IMR-90 (cell line): ENCODE measurements at places on chromosomes 4 and X.

GRCh38 chr4:140300271-140300970 is 73.0 kb upstream of the SCOC start:
- peak; percentile 87 for DNase-seq

DNA sequence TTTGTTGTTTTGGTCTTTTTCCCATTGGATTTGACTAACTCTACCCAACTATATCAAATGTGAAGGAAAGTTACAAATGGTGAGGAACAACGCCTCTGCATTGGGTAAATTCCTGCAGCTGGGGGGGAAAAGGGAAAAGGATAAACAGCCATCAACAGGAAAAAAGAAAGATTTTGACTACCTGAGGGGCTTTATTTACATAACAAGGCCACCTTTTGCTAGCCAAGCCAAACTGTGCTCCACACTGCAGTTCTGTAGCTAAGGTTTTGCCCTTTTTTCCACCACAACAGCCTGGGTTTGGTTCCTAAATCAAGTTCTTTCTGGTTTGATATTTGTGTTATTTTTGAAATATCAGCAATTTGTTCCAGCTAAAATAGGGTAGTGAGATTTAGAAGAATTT is 40.8 kb downstream of the RHOXF2B start:
- no peak for DNase-seq

GRCh38 chr4:172945611-172946010 is 223.0 kb upstream of the GALNT7 start:
- DNase-seq = no peak

GRCh38 chrX:101385026-101385684 is 836 bp downstream of the BTK start:
- no peak for DNase-seq

GRCh38 chr4:140849526-140849925 is 93.3 kb upstream of the TBC1D9 start:
- no peak for DNase-seq

DNA sequence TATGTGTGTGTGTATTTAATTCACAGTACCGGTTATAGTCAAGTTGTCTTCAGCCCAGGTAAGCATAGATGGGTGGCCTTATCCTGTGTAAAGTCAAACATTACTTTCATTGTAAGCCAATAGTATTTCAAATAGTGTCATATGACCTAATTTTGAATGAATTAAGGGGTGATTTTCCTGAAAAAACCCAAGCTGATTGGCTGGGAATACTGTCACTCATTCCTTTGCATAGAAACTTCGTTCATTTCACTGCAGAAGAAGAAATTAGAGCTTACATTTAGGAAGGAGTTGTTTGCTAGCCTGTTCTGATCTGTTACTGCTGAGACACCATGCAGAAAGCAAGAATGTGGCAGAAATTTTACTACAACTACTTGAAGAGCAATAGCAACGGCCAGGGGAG is 45.4 kb downstream of the SMARCAD1 start:
- peak; percentile 7 for DNase-seq

- peak; percentile 77 for DNase-seq
These were observed 34.5 kb downstream of the STBD1 start for GRCh38 chr4:76341063-76341462.

DNA sequence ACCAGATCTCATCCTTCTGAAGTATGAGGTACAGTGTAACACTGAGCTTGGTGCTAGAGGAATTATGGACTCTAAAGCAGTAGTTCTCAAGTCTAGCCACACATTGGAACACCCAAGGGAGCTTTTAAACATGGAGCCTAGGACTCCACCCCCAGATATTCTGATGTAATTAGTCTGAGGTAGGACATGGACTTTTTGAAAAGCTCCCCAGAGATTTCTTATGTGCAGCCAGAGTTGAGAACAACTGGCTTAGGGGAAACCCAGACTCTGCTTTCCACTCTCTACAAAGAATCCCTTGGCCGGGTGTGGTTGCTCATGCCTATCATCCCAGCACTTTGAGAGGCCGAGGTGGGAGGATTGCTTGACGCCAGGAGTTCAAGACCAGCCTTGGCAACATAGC is 11.6 kb upstream of the GDPD2 start:
- no peak for DNase-seq

- no peak for DNase-seq
These were observed 1698.6 kb upstream of the IGFBP7 start for GRCh38 chr4:58808817-58809216.

DNA sequence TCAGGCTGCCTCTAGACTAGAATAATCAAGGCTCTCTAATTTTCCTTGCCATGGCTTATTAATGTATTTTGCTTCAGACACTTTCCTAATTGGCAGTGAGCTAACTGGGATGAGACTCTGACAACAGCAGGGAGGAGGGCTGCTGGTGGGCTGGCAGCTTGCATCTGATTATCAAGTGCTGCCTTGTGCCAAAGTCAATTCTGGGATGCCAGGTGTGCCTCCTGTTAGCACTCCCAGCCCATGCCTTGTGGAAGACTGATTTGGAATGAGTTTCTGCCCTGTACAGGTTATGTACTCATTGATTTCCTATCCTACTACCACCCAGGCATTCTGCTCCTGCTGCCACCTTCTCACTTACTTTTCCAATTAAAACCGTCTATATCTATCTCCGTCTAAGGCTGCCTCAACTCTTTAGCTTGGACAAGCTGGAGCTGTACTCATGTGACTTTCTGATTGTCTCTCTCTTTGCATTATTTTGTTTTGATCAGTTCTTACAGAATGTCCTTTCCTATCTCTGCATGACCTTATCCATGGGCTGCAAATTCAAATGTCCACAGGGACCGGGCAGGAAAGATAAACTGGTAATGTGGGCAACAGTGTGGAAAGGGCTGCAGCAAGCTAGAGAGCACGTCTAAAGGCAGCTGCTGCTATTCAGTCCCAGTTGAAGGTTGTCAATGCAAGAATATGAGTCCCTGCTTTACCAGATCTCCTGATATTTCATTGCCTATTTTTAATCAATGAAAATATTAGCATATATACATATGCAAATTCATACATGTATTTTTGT is 112.6 kb downstream of the GABRA2 start:
- DNase-seq = no peak

DNA sequence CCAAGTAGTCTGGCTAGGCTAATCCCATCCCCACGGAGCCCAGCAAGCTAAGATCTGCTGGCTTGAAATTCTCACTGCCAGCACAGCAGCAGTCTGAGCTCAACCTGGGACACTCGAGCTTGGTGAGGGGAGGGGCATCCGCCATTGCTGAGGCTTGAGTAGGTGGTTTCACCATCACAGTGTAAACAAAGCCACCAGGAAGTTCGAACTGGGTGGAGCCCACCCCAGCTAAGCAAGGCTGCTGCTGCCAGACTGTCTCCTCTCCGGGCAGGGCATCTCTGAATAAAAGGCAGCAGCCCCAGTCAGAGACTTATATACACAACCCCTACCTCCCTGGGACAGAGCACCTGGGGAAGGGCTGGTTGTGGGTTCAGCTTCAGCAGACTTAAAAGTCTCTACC is 639.6 kb downstream of the IQCM start:
- DNase-seq = no peak

DNA sequence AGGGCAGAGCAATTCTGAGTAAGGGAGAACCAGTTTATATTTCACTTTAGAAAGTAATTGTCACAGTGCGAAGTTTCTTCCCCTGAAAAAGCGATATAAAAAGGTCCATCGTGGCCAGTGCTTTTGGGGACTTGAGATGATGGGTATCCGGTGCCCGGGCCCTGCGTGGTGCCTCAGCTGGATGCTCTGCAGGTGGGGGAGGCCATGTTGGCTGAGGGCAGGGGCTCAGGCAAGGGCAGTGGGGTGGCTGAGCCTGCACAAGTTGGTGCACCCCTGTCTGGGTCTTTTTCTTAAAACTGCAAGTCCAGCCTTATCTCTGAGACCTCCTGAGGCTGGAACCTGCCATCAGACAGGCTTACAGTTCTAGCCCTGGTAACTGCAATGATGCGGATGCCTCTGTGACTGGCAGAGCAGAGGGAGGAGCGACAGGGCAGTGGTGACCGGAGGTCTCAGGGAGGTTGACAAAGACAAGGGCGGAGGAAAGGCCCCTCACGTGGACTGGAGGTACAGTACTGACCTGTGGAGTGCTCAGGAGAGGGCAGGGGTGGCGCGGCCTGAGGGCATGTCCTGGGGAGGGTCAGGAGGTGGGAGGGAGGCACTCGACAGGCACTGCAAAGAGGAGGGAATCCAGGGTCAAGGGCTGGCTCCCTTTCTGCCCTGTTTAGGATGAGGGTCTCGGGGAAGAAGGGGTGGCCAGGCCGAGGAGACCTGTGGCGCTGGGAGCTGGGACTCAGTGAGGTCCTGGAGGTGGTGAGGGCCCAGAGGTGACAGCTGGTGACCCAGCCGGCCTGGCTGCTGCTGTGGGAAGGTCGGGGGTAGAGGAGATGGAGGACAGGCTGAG is 1.8 kb downstream of the RGS12 start:
- no peak for DNase-seq

DNA sequence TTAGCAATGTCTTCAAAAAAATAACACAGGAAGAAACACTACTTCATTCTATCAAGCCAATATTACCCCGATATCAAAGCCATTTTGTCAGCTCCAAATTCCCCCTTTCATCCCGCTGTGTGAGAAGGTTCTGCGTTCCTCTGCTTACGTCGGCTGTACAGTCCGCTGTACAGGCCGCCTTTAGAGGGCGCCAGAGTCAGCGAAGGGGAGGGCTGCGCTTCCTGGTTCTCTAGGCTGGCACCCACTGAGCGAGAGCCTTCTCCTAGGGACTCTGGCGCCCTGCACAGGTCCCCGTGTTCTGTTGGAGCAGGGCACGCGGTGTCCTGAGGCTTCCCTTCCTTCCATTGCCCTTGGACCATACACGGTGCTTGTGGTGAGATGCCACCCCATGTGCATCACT is 25.3 kb upstream of the CT45A1 start:
- DNase-seq = no peak

GRCh38 chrX:39631276-39632229 is 466.2 kb downstream of the BCOR start:
- no peak for DNase-seq

GRCh38 chrX:1763294-1763693 is 148.4 kb downstream of the ASMT start:
- no peak for DNase-seq
